ENCODE measurements at places on chromosomes 11 and 22. TPM values are rescaled to one million over a fixed set of nuclear protein-coding genes. Genes with fewer than 3 reads are reported as not detected.

ISX gene
- not detected for total RNA-seq

INS gene
- not detected for total RNA-seq

C22orf15 gene
- 0.93 TPM for total RNA-seq

ADAMTS8 gene
- not detected for total RNA-seq

TEX12 gene
- 0.27 TPM for total RNA-seq

RIC3 gene
- total RNA-seq: 9.4 TPM

TIGD3 gene
- total RNA-seq: 0.91 TPM

FAT3 gene
- not detected for total RNA-seq

C11orf21 gene
- total RNA-seq: 8.8 TPM

Data from CD8-positive, alpha-beta memory T cell (primary cell).